IMR-90 (cell line): ENCODE measurements at places on chromosomes 16 and 17. TPM values are rescaled to one million over a fixed set of nuclear protein-coding genes. Genes with fewer than 3 reads are reported as not detected.

Gene ARHGAP44
- total RNA-seq: 0.54 and 1.1 TPM in 2 replicates

Gene APOH
- total RNA-seq: not detected in 2 replicates

DNA sequence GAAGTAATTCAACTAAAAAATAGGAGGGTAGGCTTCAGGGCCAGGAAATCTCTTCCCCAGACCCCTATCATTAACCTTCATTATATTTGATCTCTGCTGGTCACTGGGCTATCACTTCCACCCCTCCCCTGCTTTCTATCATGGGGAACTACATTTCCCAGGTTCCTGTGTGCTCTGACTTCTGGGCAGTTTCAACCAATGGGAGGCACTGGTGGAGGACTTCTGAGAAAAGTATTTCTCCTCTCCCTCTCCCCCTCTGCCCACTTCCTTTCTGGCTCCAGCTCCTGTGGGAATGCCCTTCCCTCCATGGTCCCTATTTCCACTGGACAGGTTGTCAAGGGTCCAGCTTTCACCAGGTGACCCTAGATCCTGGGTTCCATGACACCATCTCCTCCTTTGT lies 364.4 kb downstream of the C16orf95 start:
- peak; percentile 61 for DNase-seq

- DNase-seq: no peak
Measured at GRCh38 chr17:33628500-33629346, 335.6 kb upstream of the ASIC2 start.

Gene MT1E
- total RNA-seq: 137 and 166 TPM in 2 replicates

Gene SLC35G6
- total RNA-seq: not detected in 2 replicates

Gene PLLP
- total RNA-seq: not detected in 2 replicates
